ENCODE measurements at places on chromosomes 2 and 18.

- no peak for DNase-seq
Measured at GRCh38 chr2:98825858-98826257, 94.9 kb upstream of the MGAT4A start.

- DNase-seq: no peak
Measured at GRCh38 chr2:129904532-129905446, 74.7 kb upstream of the RAB6C start.

GRCh38 chr18:34773378-34773777, 63.3 kb downstream of the DTNA start:
- no peak for DNase-seq

DNA sequence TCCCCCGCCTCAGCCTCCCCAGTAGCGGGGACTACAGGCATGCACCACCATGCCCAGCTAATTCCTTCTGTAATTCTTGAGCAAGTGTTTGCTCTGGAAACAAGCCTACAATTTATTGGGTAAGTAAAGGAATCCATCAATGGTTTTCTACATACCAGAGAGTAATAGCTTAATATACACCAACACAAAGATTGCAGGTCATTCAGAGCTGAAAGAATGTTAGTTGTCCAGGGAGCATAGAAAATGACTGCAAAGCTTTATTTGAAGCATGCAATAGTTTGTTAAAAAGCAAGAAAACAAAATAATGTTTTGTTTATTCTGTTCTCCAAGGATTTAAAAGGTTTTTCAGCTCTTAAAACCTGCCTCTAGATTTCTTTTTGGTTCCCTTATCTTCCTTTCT, 5.6 kb downstream of the IDH1 start:
- no peak for DNase-seq

DNA sequence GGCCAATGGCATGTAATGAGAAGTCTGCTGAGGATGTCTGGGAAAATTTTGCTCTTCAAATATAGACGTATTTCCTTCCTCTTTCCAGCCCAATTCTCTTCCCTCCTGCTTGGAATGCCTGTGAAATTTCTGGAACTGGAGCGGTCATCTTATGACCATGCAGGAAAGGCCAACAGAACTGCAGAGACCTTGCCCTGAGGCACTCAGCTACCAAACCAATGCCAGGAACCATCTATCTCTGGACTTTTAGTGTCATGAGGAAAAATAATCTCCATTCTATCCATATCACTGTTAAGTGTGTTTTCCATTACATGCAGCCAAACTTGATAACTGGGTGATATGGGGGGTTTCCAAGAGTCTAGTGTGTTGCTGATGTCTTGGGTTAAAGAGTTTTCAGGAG, 363.7 kb downstream of the SLC4A3 start:
- DNase-seq: no peak

DNA sequence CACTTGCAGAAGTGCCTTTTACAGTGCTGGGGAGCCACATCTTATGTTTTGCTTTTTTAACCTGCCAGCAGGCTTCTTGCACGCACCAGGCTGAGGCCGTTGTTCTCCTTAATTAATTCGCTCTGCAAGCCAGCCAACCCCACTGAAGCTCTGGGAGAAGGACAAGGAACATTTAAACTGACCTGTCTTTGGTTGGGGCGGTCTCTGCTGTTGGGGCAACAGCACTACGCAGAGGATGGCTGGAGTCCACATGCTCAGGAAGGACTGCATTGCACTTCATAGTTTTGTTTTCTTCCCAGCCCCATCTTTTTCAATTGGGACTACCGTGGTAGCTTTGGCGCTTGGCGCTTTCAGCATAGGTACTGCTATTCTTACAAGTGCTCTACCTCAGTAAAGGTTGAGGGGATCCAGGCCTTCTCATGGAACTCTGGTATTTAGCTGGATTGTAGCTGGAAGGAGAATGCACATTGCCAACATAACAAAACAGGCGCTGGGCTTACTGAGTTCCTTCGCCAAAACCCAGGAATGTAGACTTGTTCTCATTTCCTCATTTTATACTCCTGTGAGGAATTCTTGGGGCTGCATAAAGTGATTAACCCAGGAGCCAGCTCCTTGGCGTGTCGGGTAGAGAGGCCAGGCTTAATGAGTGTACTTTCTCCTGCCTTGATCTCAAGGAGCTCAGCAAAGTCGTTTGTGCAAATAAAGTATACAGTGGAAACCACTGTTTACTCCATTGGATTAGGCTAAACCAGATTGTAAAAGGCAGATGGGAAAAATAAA, 146.2 kb downstream of the PRKCE start:
- no peak for DNase-seq

GRCh38 chr2:29057006-29057405, 17.3 kb downstream of the PCARE start:
- no peak for DNase-seq

DNA sequence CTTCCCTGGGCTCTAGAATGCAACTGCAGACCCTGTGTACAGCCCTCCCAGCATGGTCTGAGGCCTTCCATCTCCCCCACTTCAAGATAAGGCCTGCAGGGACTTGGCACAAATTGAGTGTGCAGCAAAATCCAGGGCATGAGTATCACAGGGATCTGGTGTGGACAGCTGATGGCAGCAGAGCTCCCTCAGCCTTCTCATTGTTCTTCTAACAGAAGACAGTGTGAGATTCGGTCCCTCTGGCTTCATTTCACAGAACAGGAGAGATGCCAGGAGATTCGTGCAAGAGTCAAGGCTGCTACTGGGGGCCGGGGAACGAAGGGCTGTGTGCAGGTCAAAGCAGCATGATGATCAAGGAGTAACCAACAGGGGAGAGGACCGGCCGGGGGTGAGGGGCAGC, 85.8 kb downstream of the UXS1 start:
- DNase-seq: no peak

DNA sequence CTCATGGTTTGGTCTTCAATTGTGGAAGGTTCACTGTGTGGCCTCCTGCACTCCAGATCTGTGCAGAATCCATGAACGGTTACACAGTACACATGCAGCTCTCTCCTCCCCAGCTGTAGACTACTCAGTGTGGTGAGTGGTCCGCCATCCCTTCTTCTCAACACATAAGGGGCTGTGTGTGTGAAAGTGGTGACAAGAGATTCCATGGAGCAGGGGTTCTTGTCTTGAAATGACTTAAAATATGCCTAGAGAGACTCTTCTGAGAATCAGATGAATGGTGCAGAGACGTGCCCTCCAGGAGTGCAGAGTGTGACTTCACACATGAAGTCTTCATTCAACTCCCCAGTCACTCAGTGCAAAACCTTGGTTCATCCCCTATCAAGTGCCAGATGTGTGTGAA, 151.0 kb upstream of the COPS8 start:
- no peak for DNase-seq

- DNase-seq: peak; percentile 13
Measured at GRCh38 chr18:74623047-74623816, 25.6 kb downstream of the ZNF407 start.

DNA sequence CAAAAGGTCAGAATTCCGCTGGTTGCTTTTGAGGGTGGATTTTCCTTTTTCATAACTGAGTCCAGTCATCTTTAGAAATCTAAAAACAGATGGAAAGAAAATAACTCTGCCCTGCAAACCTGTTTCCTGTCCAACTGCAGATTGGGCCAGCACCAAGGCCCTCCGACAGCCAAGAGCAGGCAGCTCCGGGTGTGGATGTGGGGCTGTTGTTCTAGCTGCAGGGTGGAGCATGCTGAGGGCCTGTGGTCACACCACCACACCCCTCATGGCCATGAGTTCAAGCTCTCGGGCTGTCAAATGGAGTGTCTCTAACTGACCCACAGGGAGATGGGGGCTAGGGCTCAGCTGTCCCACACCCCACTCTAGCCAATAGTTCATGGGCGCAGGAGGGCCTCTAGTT, 69.3 kb upstream of the BZW1 start:
- no peak for DNase-seq

GRCh38 chr2:10160203-10160955, 37.8 kb downstream of the RRM2 start:
- DNase-seq: no peak

GRCh38 chr2:74573747-74574562, 19.4 kb downstream of the DOK1 start:
- DNase-seq: no peak
